ENCODE measurements at places on chromosomes 5 and 9.

DNA sequence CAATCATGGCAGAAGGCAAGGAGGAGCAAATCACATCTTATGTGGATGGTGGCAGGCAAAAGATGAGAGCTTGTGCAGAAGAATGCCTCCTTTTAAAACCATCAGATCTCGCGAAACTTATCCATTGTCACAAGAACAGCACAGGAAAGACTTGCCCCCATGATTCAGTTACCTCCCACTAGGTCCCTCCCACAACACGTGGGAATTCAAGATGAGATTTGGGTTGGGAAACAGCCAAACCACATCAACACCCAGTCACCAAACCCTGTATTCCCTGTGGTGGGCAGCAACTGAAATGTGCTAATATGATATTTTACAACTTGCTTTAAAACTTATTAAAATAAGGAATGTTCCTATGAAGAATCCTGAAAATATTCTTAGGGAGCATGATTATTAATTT is 54.2 kb downstream of the RASGRF2 start:
- no peak for DNase-seq

- peak; percentile 9 for DNase-seq
Measured at GRCh38 chr5:157718519-157718918, 12.7 kb upstream of the THG1L start.

DNA sequence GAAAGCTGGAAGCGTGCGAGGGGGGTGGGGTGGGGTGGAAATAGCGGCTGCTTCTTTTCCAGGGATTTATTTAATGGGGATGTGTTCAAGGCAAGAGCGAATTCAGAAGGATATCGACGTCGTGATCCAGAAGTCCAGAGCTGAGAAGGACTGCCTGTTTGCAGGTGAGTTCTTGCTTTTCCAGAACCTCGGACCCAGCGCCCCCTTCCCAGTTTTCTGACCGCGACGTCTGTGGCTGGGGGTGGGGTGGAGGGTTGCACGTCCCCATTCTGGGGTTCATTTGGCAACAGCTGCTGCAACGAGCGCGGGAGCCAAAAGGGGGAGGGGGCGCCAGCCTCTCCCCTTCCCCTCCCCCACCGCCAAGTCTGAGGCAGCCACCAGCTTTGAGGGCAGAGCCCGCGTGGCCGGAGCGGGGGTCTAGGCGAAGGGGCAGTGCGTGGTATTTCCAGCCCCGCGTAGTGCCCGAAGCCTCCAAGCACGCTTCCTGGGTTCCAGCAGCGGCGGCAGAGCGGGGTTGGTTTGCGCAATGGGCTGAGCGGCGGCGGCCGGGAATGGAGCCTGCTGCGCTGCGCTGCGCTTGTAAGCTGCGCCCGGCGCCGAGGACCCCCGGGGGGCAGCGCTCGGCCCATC is 701 bp downstream of the PARP8 start:
- DNase-seq: no peak

DNA sequence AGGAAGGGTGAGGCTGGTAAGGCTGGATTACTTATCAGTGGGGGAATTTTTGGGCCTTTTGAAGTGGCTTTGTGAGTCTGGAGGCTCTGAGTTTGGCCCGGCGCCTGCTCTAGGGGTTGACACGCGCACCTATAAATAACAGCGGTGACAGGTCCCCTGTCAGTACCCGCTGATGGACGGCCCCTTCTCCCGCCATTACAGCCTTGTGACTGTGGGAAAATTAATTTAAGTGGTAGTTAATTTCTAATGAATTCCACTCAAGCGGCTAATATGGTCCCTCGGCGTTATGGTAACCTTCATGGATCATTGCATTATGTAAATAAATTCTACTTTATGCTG is 16.5 kb downstream of the MRPL36 start:
- no peak for DNase-seq

- no peak for DNase-seq
Measured at GRCh38 chr5:39189292-39189955, 29.9 kb downstream of the FYB1 start.

GRCh38 chr9:16661816-16662215 is 208.7 kb downstream of the BNC2 start:
- peak; percentile 29 for DNase-seq

- DNase-seq: no peak
Measured at GRCh38 chr5:37110135-37110534, 139.0 kb downstream of the CPLANE1 start.

- no peak for DNase-seq
Measured at GRCh38 chr5:181189962-181190710, 14.9 kb downstream of the TRIM7 start.

GRCh38 chr5:72074251-72074650 is 33.0 kb upstream of the MAP1B start:
- no peak for DNase-seq

Data from NCI-H446 treated with DMSO at 0.1 percent for 48 hours (cell line).